ENCODE measurements at places on chromosomes 3 and 15. TPM values are rescaled to one million over a fixed set of nuclear protein-coding genes. Genes with fewer than 3 reads are reported as not detected.

The PARP6 gene
- 20.0 TPM for total RNA-seq

The PPM1L gene
- total RNA-seq = 10.1 TPM

The MYZAP gene
- not detected for total RNA-seq

The CLCN2 gene
- 4.3 TPM for total RNA-seq

The SMCO1 gene
- not detected for total RNA-seq

The FBXO40 gene
- total RNA-seq = 2.2 TPM

The KLF15 gene
- 1.7 TPM for total RNA-seq

The TRNT1 gene
- 39.2 TPM for total RNA-seq

The CNBP gene
- 303 TPM for total RNA-seq

The ILDR1 gene
- total RNA-seq = 3.4 TPM

The ACTC1 gene
- total RNA-seq = 194 TPM

The SYNPR gene
- total RNA-seq = 9.9 TPM

The KCNMB2 gene
- total RNA-seq = 15.2 TPM

The FAM107A gene
- total RNA-seq = 2.6 TPM

The PP2D1 gene
- 2.9 TPM for total RNA-seq

The MELTF gene
- 35.2 TPM for total RNA-seq

The B3GALNT1 gene
- total RNA-seq = 18.3 TPM

The TIMP4 gene
- total RNA-seq = 6.7 TPM

The CLN6 gene
- total RNA-seq = 9.6 TPM

The SLMAP gene
- 805 TPM for total RNA-seq

The WDR93 gene
- total RNA-seq = 1.7 TPM

The ECE2 gene
- not detected for total RNA-seq

The TLR9 gene
- 0.24 TPM for total RNA-seq

The UQCRC1 gene
- 97.5 TPM for total RNA-seq

The SERPINI2 gene
- total RNA-seq = 3.1 TPM

The LMAN1L gene
- total RNA-seq = 1.2 TPM

The FES gene
- total RNA-seq = 30.8 TPM

The BDH1 gene
- 7.2 TPM for total RNA-seq

The C3orf80 gene
- total RNA-seq = 2.6 TPM

The ROBO2 gene
- 13.2 TPM for total RNA-seq

The SLC9C1 gene
- total RNA-seq = 4.1 TPM

The TERC gene
- 274 TPM for total RNA-seq

The SGO1 gene
- 6.7 TPM for total RNA-seq

The CA12 gene
- 46.9 TPM for total RNA-seq

The SNURF gene
- total RNA-seq = 12.8 TPM

The GLCE gene
- total RNA-seq = 33.5 TPM

The TTC23 gene
- total RNA-seq = 68.1 TPM

The ROBO1 gene
- 27.9 TPM for total RNA-seq

The ABHD17C gene
- total RNA-seq = 10.4 TPM

The CPNE9 gene
- not detected for total RNA-seq

The GRK7 gene
- total RNA-seq = 4.8 TPM

The CAPN3 gene
- total RNA-seq = 5.5 TPM

The BFSP2 gene
- total RNA-seq = 3.4 TPM

The MCF2L2 gene
- total RNA-seq = 7.2 TPM

The IL20RB gene
- 2.9 TPM for total RNA-seq

The LRRC2 gene
- 1.9 TPM for total RNA-seq

The TICRR gene
- 1.2 TPM for total RNA-seq

The ESYT3 gene
- 4.1 TPM for total RNA-seq

The SCN11A gene
- 2.2 TPM for total RNA-seq
